ENCODE measurements at places on chromosomes 5 and 9.

GRCh38 chr5:140391312-140391711 lies 10.3 kb upstream of the ANKHD1 start:
- no peaks in the 10 kb centered on the region for H3K36me3 ChIP-seq
- H3K4me3 ChIP-seq, result no peak overlapping the region
- no peak overlapping the region for H3K27ac ChIP-seq
- DNase-seq, result no peak
- no peaks in the 10 kb centered on the region for H3K27me3 ChIP-seq

DNA sequence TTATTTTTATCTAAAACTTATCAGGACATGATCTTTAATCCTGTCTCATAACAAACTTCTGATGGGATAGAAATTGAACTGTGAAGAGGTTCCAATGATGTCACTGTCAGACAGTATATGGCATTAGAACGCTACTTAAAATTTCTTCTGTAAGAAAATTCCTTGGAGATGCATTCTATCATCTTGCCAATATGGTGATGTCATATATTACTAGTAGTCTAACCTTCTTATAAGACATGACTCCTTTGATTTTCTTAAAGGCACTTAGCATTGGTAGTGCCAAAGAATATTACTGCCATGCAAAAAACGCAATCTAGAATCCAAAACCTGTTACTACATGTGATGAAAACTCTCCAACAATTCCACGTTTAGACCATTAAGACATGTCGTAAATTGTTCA lies 131.1 kb downstream of the SLC25A46 start:
- H3K4me3 ChIP-seq, result no peak overlapping the region
- no peaks in the 10 kb centered on the region for H3K4me1 ChIP-seq
- H3K27me3 ChIP-seq, result peaks cover 4% of the 10 kb centered on the region
- H3K27ac ChIP-seq, result no peak overlapping the region
- DNase-seq, result no peak
- H3K36me3 ChIP-seq, result no peaks in the 10 kb centered on the region

GRCh38 chr9:128987805-128988204 lies 40.3 kb downstream of the NUP188 start:
- peaks cover 48% of the 10 kb centered on the region for H3K36me3 ChIP-seq
- no peaks in the 10 kb centered on the region for H3K4me1 ChIP-seq
- H3K27me3 ChIP-seq, result peaks cover 2% of the 10 kb centered on the region
- no peak overlapping the region for H3K4me3 ChIP-seq
- no peak for DNase-seq

- peaks cover 19% of the 10 kb centered on the region for H3K4me1 ChIP-seq
- no peaks in the 10 kb centered on the region for H3K36me3 ChIP-seq
- H3K4me3 ChIP-seq, result no peak overlapping the region
- DNase-seq, result no peak
Observed at GRCh38 chr5:172542651-172543131, 88.4 kb upstream of the SH3PXD2B start.

- no peak overlapping the region for H3K4me3 ChIP-seq
- peaks cover 9% of the 10 kb centered on the region for H3K4me1 ChIP-seq
- H3K36me3 ChIP-seq, result peaks cover 7% of the 10 kb centered on the region
- DNase-seq, result no peak
Observed at GRCh38 chr5:111557686-111558085, 45.4 kb upstream of the STARD4 start.

DNA sequence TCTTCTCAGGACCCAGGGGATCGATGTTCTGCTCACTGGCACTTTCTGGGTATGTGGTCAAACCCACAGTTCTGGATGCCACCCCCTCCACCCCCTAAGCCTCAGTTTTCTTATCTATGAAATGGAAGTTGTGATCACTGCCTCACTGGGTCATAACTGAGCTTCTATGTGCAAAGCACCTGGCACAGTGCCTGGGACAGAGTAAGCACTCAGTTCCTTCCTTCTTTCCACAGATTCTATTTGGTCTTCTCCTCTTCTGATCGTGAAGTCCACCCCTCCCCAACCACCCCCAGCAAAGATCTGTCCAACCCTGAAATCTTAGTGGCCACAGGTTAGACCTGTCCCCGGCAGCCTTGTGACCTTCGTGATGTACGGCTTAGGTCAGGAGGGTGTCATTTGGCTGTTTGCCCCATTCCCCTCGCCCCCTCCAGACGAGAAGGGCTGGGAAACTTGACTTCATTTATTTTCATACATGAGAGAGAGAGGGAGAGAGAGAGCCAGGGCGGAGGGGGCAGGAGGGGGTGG lies 181.4 kb downstream of the FGF18 start:
- no peaks in the 10 kb centered on the region for H3K36me3 ChIP-seq
- peaks cover 5% of the 10 kb centered on the region for H3K27me3 ChIP-seq
- peaks cover 41% of the 10 kb centered on the region for H3K4me1 ChIP-seq
- H3K4me3 ChIP-seq, result no peak overlapping the region
- H3K27ac ChIP-seq, result no peak overlapping the region
- no peak for DNase-seq

Measured in nephron progenitor cell (in vitro differentiated cells).